Endodermal cell (in vitro differentiated cells): ENCODE measurements at places on chromosomes 2 and 18. TPM values are rescaled to one million over a fixed set of nuclear protein-coding genes. Genes with fewer than 3 reads are reported as not detected.

The KCNIP3 gene
- 0.26 and 1.2 TPM in 2 replicates for total RNA-seq

The NTSR2 gene
- not detected in 3 replicates for total RNA-seq

The SATB2 gene
- total RNA-seq: 3.0 TPM in 2 replicates

The MOCOS gene
- total RNA-seq: 1.4 and 1.8 TPM in 2 replicates

The CRYBA2 gene
- total RNA-seq: 1.3 to 2.6 TPM (median 1.4 TPM) in 3 replicates

The DYSF gene
- 3.1 and 3.8 TPM in 2 replicates for total RNA-seq

The HJURP gene
- 37.7 to 82.7 TPM (median 78.9 TPM) in 3 replicates for total RNA-seq

The PTMA gene
- 1,233 and 1,337 TPM in 2 replicates for total RNA-seq

The ADRA2B gene
- 2.3 and 2.4 TPM in 2 replicates for total RNA-seq

The RND3 gene
- total RNA-seq: 1.3 to 8.4 TPM (median 2.6 TPM) in 3 replicates

The CDH2 gene
- total RNA-seq: 486 to 682 TPM (median 511 TPM) in 3 replicates

The DNAJC5G gene
- total RNA-seq: not detected in 2 replicates

The OBSL1 gene
- total RNA-seq: 145 and 162 TPM in 2 replicates

The GLS gene
- total RNA-seq: 92.1 and 99.3 TPM in 2 replicates

The GPAT2 gene
- 0.32 and 0.33 TPM in 2 replicates for total RNA-seq

The ANKRD53 gene
- 0.52 and 0.97 TPM in 2 replicates for total RNA-seq

The REG3G gene
- total RNA-seq: not detected in 2 replicates

The RBM44 gene
- total RNA-seq: 0.42 to 1.3 TPM (median 1.2 TPM) in 3 replicates

The TMEM198 gene
- total RNA-seq: 3.9 and 4.1 TPM in 2 replicates

The IL1A gene
- total RNA-seq: 1.0 to 9.6 TPM (median 1.6 TPM) in 3 replicates

The DES gene
- 1.1 and 1.6 TPM in 2 replicates for total RNA-seq

The MAL gene
- not detected in 3 replicates for total RNA-seq

The UGT1A4 gene
- total RNA-seq: not detected in 2 replicates
